Activated naive CD4-positive, alpha-beta T cell treated with anti-CD3 and anti-CD28 coated beads, Interleukin-2, amount 50 U/mL, for 72 hours (primary cell): ENCODE measurements at places on chromosomes 1 and 21. TPM values are rescaled to one million over a fixed set of nuclear protein-coding genes. Genes with fewer than 3 reads are reported as not detected.

GRCh38 chr1:180412583-180412982 is 89.8 kb downstream of the ACBD6 start:
- no peak for DNase-seq

DNA sequence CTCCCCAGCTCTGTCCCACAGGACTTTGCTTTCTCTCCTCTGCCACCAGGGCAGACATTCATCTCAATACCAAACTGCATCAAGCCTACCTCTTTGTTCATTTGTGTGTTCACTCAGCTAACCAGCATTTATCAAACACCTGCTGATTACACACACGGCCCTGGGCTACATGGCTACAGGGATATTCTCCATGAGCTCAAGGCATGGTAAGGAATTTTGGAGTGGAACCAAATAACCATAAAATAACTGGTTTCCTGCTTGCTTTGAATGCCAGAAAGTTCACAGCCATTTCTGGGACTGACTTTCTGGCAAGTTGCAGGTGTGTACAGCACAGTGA is 54.6 kb downstream of the LDLRAD2 start:
- DNase-seq = no peak

DNA sequence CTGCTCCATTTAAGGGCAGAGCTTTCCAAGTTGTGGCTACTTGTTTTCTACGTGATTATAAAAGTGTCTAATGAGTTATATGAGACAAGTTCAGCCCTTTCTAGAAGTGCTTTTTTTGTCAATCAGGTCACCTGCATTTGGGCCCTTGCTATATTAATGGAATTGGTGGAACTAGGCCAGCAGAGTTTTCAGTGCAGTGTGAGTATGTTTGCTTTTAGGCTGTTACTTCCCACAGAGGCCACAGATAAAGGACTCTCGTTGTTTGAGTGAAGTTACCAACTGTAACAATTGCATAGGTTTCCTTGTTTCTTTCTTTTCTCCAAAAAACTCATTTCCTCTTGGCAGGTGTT is 10.9 kb downstream of the SMAP2 start:
- DNase-seq = no peak

Gene AGO3
- total RNA-seq = 32.9 TPM

GRCh38 chr1:170290276-170290675 is 144.5 kb downstream of the NTMT2 start:
- DNase-seq = no peak

GRCh38 chr1:23111600-23112535 is 56.8 kb downstream of the LUZP1 start:
- DNase-seq = no peak

- no peak for DNase-seq
These were observed 162.4 kb downstream of the TPR start for GRCh38 chr1:186212568-186213224.

GRCh38 chr1:145956361-145956760 is 1.5 kb downstream of the LIX1L start:
- no peak for DNase-seq

GRCh38 chr1:55070293-55071164 is 31.2 kb downstream of the PCSK9 start:
- DNase-seq = no peak

GRCh38 chr21:38013741-38014140 is 97.5 kb upstream of the KCNJ6 start:
- no peak for DNase-seq

GRCh38 chr1:64936956-64937355 is 29.4 kb downstream of the JAK1 start:
- no peak for DNase-seq

DNA sequence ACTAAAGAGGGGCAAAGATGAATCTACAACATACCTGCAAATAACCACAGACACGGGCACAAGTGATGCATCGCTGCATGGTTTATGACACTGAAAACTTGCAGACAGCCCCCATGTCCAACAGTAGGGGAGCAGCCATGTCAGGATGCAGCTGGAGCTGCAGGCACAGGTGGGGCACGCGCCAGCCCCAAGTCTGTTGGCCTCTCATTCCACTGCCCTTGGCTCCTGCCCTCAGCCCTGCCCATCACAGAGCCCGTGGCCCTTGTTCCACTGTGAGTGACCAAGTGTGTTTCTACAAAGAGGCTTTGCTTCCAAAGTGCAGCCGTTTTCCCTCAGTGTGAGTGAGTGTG is 3.2 kb upstream of the PADI4 start:
- no peak for DNase-seq

- no peak for DNase-seq
These were observed 121.0 kb upstream of the TSPAN2 start for GRCh38 chr1:115210302-115210711.

DNA sequence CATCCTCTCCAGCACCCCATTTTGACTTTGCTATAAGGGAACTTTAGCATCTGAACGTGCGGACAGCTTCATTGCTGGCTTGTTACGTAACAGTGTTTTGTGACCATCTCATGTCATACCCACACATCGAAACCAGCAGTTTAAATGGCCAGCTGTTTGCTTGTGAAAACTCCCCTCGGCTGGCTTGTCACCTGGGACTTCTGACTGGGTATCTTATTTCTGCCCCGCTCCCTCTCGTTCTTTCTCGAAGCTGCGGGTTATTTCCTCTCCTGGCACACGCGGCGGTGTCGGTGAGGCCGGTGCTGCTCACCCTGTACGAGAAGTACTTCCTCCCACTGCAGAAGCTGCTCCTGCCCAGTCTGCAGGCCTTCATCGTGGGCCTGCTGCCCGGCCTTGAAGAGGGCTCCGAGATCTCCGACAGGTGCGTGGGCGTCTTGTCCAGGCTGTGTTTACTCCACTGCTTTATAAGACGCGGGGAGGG is 43.5 kb downstream of the DOP1B start:
- no peak for DNase-seq

Gene DAB1
- 0.14 TPM for total RNA-seq

DNA sequence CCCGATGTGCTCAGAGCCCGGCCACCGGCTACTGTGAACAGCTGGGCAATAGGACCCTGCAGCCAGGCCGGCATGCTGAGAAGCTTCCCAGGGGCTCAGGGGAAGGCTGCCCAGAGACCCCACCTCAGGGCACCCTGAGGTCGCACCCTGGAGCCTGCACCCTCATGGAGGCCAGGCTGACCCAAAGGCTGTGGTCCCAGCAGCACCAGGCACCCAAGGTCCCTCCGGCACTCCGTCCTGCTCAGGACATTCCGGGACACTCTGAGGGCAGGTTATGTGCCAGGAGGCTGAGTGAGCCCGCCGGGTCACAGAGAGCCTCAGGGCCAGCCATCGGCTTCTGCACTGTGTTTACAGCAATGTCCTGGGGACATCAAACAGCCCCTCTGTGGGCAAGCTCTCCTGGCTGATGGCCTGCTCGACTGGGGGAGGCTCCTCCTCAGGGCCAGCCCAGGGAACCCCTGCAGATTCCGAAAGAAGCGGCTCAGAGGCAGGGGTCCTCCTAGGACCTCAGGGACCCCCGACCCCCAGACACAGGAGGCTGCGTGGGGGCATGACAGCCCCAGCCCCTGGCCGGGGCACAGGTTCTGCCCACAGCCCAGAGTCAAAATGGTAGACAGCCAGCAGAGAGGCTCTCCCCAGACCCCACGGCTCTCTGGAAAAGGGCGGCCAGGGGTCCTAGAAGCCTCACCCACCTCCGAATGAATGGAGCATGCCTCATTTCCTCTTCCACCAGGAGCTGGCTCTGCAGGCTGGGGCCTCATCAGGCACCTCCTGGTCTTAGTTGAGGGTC is 8.2 kb downstream of the SLC19A1 start:
- no peak for DNase-seq

GRCh38 chr1:97947695-97948094 is 26.9 kb upstream of the DPYD start:
- no peak for DNase-seq

DNA sequence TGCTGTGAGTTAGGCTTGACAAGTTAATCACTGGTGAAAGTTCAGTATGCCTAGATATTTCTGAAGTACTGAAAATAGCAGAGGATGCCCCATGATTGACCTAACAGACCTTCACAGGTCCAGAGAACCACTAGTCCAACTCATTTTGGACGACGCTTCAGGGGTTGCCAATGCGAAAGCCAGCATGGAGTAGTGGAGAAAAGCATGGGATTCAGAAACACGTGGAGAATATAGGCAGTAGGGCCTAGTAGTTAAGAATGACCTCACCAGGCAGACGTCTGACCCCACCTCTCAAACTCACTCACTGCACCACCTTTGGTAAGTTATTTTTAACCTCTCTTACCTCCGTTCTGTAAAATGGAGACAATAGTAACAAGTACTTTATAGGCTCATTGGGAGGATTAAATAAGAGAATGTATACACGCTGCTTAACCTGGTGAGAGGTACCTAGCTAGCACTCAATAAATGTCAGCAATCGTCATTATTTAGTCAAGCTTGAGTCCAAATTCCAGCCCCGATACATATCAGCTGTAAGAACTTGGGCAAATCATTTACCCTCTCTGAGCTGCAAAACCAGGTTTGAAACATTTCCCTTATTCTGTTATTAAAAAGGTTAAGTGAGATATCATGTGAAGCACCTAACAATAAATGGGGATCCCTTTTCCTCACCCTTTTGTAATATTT is 13.2 kb downstream of the PLPP3 start:
- no peak for DNase-seq
